Foreskin keratinocyte (primary cell): ENCODE measurements at places on chromosomes 13 and 19. TPM values are rescaled to one million over a fixed set of nuclear protein-coding genes. Genes with fewer than 3 reads are reported as not detected.

The APOC4 gene
- not detected in 2 replicates for total RNA-seq

The MCEMP1 gene
- not detected in 2 replicates for total RNA-seq

The RNASEH2A gene
- total RNA-seq, result 46.6 and 49.4 TPM in 2 replicates

The APC2 gene
- total RNA-seq, result 0.07 and 0.10 TPM in 2 replicates

The TRIM28 gene
- 563 and 590 TPM in 2 replicates for total RNA-seq

The MYPOP gene
- 3.6 and 4.4 TPM in 2 replicates for total RNA-seq

The SMIM24 gene
- total RNA-seq, result not detected in 2 replicates

The MBD3L2B gene
- not detected in 2 replicates for total RNA-seq

The UNC13A gene
- total RNA-seq, result 0.03 and 0.04 TPM in 2 replicates

The ONECUT3 gene
- not detected in 2 replicates for total RNA-seq

The ISYNA1 gene
- total RNA-seq, result 16.5 and 19.9 TPM in 2 replicates

The CYP4F3 gene
- 0.07 and 0.10 TPM in 2 replicates for total RNA-seq

The EFNA2 gene
- total RNA-seq, result not detected in 2 replicates

The C19orf38 gene
- not detected in 2 replicates for total RNA-seq

The RDH8 gene
- total RNA-seq, result not detected in 2 replicates

The FGF22 gene
- not detected in 2 replicates for total RNA-seq

The KLK3 gene
- total RNA-seq, result not detected in 2 replicates

The ZNF112 gene
- total RNA-seq, result 3.2 and 3.3 TPM in 2 replicates

The SLC1A6 gene
- not detected in 2 replicates for total RNA-seq

The TUBA3C gene
- total RNA-seq, result not detected in 2 replicates

The GRK1 gene
- total RNA-seq, result not detected in 2 replicates
